ENCODE measurements at places on chromosomes 1 and 21. TPM values are rescaled to one million over a fixed set of nuclear protein-coding genes. Genes with fewer than 3 reads are reported as not detected.

Gene DFFB
- 4.8 TPM for total RNA-seq

Gene NBPF19
- total RNA-seq = 15.4 TPM

Gene FAM72B
- total RNA-seq = 48.4 TPM

Gene KRTAP13-2
- total RNA-seq = not detected

Gene SV2A
- 31.6 TPM for total RNA-seq

Gene COL8A2
- 0.06 TPM for total RNA-seq

Gene PBXIP1
- total RNA-seq = 64.0 TPM

Gene TMEM81
- total RNA-seq = 2.1 TPM

Measured in neural progenitor cell (in vitro differentiated cells).